ENCODE measurements at places on chromosomes 6 and 20. TPM values are rescaled to one million over a fixed set of nuclear protein-coding genes. Genes with fewer than 3 reads are reported as not detected.

The RPRD1B gene
- polyA plus RNA-seq = 33.8 TPM

The SMOC2 gene
- 112 TPM for polyA plus RNA-seq

The EPB41L2 gene
- polyA plus RNA-seq = 254 TPM

The COL21A1 gene
- 108 TPM for polyA plus RNA-seq
